ENCODE measurements at places on chromosomes 6 and 20.

- DNase-seq = no peak
These were observed 156.7 kb downstream of the RNGTT start for GRCh38 chr6:88806728-88807127.

DNA sequence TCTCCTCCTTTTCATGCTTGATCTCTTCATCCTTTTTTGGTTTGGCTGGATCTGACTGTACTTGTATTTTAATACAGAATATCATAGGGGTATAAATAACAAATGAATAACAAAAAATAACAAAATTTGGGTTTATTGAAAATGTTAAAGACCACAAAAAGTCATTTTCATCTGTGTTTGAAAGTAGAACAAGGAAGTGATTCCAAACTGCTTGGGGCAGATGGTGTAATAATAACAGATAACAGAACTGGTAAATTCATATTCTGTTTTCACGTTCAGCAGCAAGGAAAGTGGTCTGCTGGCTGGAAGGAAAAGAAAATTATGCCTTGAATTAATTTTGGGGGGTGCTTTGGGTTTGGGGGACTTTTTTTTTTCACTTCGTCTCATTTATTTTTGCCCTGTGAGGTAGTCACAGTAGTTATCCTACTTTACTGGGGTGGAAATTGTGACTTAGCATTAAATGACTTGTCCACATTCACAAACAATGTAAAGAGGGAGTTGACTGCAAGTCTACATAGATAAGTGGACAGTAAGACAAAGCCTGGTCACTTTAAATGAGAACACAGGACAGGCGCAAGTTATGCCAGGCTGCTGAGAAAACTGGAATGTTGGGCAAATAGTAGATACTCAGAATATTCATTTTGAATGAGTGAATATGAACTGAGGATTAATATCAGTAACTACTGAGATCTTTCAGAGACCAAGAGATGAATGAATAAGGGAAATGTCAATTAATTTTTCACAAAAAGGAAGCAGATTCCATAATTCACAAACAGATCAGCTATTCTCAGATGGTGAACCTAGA, 193.9 kb upstream of the CITED2 start:
- peak; percentile 18 for DNase-seq

DNA sequence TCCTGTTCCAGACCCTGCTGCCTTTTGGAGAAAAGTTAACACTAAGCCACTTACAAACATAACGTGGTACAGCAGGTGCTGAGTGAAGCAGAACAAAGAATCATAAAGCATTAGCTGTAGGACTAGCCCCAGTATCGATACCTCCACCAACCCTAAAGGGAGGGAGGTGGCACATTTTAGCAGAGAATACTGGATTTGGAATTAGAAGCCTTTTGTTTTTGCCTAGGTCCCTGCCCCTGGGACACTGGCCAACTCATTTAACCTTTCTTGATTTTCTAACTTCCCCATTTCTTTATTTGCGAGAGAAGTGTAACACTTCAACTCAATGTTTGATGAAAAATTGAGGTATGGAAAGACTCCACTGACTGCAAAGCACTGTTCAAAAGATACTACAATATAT, 93.5 kb downstream of the B3GAT2 start:
- DNase-seq = no peak

DNA sequence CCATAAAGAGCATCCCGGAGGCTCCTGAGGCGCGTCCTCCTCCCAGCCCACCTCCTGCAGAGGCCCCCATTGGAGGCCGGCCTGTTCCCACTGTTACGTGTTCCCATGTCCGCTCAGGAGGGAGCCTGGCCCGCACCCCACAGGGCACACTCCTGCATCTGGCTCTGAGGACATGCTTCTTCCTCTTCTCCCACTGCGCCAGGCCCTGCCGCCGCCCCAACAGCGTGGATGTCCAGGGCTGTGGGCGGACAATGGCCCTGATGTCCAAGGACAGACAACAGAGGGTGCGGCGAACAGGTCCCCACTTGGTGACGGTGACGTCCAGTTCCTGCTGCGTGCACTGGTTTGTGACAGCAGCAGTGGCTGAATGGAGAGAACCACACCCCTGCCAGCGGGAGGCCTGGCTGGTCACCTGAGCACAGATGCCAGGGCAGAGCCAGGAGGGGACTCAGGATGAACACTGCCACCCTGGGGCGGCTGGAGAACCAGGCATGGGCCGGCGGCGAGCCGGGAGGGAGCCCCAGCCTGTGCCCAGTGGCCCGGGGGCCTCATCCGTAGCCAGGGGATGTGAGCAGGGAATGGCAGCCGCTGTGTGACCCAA, 26.6 kb downstream of the FRMD1 start:
- no peak for DNase-seq

DNA sequence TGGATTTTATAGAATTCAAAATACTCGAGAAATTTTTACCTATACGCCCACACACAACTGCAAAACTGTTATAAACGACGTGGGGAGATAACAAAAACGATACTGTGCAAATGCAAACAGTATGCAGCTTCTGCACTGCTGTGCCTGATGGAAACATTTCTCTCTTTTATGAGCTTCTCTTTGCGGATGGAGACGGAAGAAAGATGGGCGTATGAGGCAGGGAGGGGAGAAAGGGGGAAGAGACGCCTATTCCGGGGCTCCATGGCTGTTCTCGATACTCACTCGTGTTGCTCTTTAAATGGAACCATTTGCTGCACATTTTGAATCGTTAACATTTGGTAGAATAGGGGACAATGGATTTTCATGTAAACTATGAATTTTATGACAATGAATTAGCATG, 69.1 kb upstream of the EXOC2 start:
- DNase-seq = no peak

DNA sequence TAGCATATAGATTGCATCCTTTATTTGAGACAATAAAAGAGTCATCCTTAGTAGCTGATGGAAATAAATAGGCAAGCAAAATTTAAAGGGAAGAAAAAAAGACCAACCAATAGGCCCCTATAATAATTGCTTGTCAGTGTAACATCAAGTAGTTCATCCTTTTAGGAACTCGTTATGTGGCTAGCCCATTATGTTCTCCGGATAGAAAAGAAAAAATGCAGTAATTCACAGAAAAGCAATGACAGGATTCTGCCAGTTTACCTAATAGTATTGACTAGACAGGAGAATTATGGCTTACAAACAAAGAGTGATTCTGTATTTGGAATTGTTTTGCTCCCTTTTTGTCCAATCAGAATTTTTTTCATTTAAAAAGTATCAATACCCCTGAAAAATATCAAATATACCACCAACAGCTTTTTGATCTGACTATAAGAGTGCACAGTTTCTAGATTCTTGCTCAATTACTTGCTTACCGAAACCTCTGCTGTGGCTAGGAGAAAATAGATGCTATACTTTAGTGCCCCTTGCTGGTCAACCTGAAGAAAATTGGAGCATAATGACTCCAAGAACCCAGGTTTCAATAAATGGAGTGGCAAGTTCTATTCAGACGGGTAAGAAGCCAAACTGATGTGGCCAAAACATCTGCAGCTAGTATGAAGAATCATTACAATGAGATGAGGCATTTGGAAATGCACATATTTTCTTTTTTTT, 91.5 kb upstream of the SASH1 start:
- DNase-seq = no peak

DNA sequence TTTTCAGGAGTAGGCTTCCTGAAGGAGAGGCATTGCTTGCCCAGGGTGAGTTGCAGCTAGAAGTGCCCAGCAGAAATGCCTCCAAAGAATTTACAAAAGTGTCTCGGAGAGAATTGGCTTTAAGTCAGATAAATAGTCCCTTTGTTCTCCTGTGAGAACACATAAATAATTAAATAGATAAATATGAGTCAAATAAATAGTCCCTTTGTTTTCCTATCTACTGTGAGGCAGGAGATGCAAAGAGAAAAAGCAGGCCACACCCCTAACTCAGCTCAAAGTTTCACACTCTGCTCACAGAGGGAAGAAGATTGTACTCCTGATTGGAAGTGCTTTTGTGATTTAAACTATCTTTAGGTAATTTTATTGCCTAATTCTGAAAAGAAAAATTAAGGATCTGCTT, 180.7 kb upstream of the PRSS16 start:
- DNase-seq = no peak

DNA sequence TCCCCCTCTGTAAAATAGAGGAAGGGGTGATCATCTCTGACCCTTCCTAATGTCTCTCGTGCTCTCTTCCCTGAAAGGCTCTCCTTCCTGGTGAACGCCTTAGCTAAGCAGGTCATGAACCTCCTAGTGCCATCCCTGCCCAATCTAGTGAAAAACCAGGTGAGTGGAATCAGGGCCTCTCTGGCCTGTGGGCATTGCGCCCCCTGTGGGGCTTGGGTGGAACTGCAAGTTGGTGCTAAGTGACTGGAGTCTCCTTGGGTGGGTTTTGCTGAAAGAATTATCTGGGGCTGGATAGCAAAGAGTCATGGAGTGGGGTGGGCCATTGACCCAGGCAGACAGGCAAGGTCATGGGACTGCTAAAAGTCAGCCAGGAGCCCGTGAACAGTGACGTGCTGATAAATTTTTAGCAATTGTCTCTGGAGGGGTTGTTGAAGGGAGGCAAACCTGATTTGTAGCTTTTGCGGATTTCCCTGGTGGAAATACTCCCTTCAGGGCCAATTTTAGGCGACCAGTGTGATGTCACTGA, 8.9 kb downstream of the BPIFB1 start:
- DNase-seq = no peak

DNA sequence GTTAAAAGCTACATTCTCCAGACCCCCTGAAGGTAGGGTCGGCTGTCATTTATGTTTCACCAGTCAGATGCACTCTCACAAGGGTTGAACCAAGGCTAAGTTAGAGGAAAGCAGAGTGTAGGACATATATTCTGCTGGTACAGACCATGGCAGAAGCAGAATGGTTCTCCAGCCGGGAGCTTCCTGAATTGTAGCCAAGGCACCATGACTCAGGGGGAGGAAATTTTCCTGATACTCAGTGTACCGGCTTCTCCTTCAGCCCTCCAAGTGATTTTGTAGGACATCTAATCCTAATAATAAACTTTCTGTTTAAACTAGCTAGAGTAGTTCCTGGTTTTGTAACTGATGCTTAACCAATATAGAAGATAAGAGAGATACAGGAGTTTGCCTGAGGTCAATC, 14.2 kb upstream of the SLPI start:
- DNase-seq = no peak

DNA sequence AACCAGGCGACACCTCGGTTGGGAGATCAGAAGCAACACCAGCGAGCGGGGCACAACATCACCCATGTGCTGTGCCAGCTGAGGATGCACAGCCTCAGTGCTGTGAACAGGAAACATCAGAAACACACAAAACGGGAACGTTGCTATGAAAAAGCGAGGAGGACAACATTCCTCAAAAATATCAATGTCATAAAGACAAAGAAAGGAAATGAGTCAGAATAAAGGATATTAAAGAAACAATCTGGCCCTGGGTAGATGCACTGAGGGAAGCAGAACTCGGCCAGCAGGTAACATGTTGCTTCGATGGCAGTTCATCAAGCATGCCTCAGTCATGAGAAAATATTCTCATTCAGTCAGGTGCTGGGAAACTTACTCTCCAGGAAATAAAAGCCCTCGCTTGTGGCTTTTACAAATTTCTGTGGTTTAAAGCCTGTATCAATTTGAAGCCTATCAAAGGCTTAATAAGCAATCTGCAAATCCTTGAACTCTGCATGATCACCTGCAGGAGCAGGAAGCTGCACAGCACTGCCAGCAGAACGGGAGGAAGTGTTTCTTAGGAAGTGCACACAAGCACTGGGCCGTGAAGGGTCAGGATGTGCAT, 77.5 kb downstream of the GINS1 start:
- DNase-seq = no peak

DNA sequence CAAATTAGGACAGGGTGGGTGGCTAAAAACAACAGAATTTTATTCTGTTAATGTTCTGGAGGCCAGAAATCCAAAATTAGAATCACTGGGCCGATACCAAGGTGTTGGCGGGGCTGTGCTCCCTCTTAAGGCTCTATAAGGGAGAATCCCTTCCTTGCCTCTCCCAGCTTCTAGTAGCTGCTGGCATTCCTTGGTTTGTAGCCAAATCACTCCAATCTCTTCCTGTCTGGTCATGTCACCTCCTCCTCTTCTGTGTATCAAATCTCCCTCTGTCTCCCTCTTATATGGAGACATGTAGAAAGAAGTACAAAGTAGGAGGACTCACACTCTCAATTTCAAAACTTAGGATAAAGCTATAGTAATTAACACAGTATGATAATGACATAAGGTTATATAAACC, 102.9 kb upstream of the SIRPA start:
- no peak for DNase-seq

GRCh38 chr6:160267102-160267501, 8.5 kb upstream of the SLC22A2 start:
- no peak for DNase-seq

DNA sequence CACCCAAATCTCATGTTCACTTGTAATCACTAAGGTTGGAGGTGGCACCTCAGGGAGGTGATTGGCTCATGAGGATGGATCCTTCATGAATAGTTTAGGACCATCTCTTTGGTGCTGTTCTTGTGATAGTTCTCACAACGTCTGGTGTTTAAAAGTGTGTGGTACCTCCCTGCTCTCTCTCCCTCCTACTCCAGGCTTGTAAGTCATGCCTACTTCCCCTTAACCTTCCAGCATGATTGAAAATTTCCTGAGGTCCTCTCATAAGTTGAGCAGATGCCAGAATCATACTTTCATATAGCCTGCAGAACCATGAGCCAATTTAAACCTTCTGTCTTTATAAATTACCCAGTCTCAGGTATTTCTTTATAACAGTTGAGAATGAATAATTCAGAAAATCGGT, 16.6 kb downstream of the HLA-A start:
- DNase-seq = no peak

GRCh38 chr20:8082025-8082424, 50.0 kb upstream of the PLCB1 start:
- DNase-seq = no peak

GRCh38 chr6:83220121-83220520, 27.0 kb downstream of the RWDD2A start:
- no peak for DNase-seq

- peak; percentile 41 for DNase-seq
These were observed 7.5 kb downstream of the FBXO5 start for GRCh38 chr6:152975204-152975915.

- DNase-seq = no peak
These were observed 33.6 kb downstream of the TFAP2A start for GRCh38 chr6:10381133-10381829.

DNA sequence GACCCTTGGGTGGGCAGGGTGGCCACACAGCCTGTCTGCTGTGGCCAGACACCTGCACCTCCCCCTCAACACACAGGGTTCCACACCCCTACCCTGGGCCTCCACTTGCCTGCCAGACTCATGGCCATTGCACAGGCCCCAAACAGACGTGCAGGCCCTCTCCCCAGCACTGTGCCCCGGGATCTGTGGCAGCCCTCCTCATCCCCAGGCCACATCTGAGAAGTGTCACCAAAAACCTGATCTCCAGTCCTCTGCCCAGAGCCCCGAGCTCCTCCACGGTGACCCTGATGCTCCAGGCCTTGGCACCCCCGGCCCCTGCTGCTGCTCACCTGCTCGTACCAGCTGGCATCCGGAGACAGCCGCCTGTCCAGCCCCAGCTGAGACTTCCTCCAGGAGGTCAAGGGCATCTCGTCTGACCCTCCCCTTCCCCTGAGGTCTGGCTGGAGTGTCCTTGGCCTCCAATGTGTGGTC, 160.1 kb downstream of the DLL1 start:
- no peak for DNase-seq
